ENCODE measurements at places on chromosomes 7 and 10.

DNA sequence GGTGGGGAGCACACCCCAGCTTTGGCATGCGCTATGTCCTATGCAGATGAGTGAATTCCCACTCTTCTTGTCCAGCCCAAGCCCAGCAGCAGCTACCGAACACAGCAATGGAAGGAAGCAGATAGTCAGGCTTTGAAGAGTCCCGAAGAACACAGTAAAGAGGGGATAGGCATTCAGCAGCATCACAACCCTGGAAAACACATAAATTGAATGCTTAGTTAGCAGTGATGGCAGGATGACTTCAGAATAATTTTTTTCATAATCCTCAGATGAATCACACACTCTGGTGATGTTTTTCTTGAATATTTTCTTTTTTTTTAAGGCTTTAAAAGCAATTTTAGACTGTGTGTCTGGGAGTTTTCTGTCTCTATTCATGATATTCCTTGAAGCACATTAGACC is 95.8 kb downstream of the CFAP58 start:
- peak; percentile 43 for DNase-seq

- DNase-seq: no peak
These were observed 853.2 kb downstream of the GRID1 start for GRCh38 chr10:85513436-85513835.

DNA sequence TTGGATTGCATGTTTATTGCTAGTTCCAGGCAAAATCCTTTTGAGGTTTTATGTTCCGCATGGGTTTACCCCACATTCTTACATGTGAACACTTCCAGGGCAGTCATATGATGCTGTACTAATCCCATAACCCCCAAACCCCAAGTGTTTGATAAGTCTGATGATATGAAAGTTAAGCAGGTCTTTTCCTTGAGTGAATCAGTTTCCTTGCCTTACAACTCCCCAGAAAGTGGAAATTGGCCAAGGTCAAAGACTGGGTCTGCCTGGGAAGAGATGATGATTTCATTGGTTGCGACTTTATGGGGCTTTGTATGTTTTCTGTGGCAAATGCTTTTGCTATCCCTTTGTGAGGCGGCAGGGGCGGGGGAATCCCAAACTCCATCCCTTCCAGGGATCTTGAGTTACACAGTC is 24.7 kb downstream of the AFAP1L2 start:
- no peak for DNase-seq

GRCh38 chr10:31936933-31937332 is 8.3 kb upstream of the ARHGAP12 start:
- no peak for DNase-seq

GRCh38 chr7:122762071-122762470 is 59.3 kb upstream of the RNF148 start:
- DNase-seq: no peak

DNA sequence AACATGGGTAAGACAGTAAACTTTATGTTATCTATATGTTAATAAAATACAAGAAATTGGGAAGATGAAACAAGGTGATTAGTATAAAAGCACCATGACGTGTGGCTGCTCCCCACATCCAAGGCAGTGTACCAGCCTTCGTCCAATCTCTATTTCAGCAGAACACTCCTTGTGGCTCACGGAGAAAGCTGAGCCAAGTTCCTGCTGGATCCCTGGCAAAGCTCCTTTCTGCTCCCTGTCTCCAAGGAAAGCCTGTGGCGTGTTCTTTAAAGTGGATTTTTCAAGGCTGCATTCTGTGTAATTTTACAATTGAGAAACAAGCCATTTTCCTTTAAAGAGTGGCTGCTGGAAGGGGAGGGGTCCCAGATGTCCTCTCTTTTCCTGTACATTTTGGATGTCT is 467.3 kb downstream of the PTPRN2 start:
- no peak for DNase-seq

DNA sequence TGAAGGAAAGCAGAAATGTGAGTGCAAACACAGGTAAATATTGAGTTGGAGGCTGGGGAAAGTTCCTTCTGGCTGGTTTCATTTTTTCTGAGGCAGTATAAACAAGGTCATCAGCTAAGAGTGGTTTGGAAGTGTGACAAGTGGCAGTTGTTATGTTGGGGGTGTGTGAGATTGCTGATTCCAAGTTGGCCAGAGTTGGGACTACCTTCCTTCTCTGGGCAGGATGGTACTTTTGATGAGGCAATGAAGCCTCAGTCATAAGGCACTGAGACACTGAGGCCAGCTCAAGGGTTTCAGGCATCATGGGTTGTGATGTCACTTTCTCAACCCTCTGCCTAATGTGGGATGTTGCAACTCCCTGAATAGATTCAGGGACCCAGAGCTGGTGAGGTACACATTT is 8.2 kb upstream of the PTTG1IP2 start:
- DNase-seq: no peak

GRCh38 chr10:59175538-59176240 is 754 bp upstream of the PHYHIPL start:
- DNase-seq: no peak

DNA sequence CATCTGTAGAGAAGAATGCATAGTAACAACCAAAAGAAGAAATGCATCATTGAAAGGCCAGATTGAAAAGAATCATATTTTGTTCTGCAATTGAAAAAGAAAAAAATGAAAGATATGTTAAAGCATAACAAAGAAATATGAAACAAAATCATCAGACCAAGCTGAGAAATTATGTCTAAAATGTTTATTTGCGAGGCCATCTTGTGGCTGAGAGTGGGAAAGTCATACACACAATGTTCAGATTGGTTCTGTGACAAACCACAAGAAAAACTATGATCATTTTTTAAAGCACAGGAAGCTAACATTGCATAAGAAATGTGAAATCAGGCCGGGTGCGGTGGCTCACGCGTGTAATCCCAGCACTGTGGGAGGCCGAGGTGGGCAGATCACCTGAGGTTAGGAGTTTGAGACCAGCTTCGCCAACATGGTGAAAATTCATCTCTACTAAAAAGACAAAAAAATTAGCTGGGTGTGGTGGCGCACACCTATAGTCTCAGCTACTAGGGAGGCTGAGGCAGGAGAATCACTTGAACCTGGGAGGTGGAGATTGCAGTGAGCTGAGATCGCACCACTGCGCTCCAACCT is 36.6 kb downstream of the ABCB5 start:
- peak; percentile 54 for DNase-seq

GRCh38 chr7:155490697-155491628 is 33.0 kb downstream of the EN2 start:
- no peak for DNase-seq

GRCh38 chr7:141276031-141276430 is 202.2 kb downstream of the TMEM178B start:
- DNase-seq: no peak

DNA sequence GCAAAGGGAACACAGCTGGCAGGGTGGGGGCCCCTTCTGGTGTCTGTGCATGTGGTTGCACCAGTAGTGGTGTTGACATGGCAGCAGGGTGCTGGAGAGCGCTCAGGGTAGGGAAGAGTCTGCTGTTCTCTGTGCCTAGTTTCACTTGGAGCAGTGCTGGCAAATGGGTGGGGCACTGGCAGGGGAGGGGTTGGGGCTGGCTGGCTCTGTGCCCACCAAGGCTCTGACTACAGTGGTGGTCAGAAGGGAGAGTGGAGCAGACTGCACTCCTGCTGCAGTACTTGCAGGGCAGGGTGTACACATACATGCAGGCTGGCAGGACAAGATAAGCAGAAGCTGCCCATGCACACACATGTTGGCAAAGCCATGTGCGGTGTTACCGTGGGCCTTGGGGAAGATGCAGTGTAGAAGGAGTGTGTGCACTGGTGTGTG is 18.2 kb downstream of the FAM25A start:
- no peak for DNase-seq

- DNase-seq: no peak
These were observed 612.9 kb downstream of the DNAJB6 start for GRCh38 chr7:157949711-157950110.

GRCh38 chr7:15626041-15626440 is 60.4 kb downstream of the MEOX2 start:
- DNase-seq: no peak

GRCh38 chr7:32658034-32658433 is 162.7 kb downstream of the AVL9 start:
- DNase-seq: no peak

DNA sequence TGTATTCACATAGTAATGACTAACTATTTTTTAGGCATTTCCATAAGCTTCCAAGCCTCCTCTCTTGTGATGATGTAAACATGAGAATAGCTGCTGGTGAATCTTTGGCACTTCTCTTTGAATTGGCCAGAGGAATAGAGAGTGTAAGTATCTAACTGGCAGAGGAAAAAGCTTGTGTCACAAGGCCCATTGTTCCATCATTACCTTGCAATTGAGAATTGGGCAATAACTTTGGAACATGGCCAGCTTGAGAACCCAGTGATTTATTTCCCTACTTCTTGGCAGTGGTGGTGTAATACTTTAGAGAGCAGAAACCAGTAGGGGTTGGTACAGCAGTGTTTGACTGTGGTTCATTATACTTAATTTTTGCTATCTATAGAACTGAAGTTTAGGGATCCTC is 12.0 kb downstream of the IFRD1 start:
- no peak for DNase-seq

- no peak for DNase-seq
These were observed 8.9 kb downstream of the FBXL13 start for GRCh38 chr7:103065667-103066066.

DNA sequence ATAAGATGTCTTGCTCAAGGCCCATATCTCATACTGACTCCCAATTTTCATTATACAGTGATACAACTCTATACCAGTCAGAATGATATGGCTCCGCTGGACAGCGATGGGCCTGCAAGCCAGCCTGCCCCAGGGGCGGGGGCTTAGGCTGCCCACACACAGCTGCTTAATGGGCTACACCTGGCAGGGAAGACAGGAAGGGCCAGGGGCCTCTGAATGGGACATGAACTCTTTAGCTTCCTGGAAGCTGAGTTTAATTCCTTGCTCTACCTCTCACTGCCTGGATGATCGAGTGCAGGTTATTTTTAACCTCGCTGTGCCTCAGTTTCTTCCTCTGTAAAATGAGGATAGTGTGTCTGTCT is 112.5 kb downstream of the C10orf105 start:
- DNase-seq: no peak

GRCh38 chr7:79880312-79880711 is 254.3 kb upstream of the GNAI1 start:
- DNase-seq: no peak

GRCh38 chr10:98062424-98062823 is 32.0 kb upstream of the CRTAC1 start:
- no peak for DNase-seq

GRCh38 chr10:129049501-129049900 is 417.5 kb upstream of the MGMT start:
- DNase-seq: no peak

DNA sequence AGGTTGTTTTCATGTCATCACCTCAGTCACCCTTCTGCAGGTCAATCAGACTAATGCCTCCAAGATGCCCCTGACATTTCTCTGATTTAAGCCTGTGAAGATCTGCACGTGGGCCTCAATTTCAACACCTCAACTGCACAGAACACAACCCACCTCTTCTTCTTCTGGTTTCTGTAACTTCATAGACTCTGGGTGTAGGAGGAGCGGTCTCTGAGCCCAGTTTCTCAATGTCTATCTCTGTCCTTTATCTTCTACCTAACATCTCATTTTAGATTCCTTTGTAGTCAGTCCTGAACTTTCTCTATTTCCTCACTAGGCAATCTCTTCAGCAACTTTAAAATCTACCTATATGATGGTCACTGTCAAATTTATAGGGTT is 85.6 kb downstream of the PRKCQ start:
- DNase-seq: no peak

GRCh38 chr10:102033787-102034186 is 22.2 kb downstream of the ARMH3 start:
- DNase-seq: no peak

GRCh38 chr7:117111535-117111934 is 158.2 kb downstream of the ST7 start:
- no peak for DNase-seq

DNA sequence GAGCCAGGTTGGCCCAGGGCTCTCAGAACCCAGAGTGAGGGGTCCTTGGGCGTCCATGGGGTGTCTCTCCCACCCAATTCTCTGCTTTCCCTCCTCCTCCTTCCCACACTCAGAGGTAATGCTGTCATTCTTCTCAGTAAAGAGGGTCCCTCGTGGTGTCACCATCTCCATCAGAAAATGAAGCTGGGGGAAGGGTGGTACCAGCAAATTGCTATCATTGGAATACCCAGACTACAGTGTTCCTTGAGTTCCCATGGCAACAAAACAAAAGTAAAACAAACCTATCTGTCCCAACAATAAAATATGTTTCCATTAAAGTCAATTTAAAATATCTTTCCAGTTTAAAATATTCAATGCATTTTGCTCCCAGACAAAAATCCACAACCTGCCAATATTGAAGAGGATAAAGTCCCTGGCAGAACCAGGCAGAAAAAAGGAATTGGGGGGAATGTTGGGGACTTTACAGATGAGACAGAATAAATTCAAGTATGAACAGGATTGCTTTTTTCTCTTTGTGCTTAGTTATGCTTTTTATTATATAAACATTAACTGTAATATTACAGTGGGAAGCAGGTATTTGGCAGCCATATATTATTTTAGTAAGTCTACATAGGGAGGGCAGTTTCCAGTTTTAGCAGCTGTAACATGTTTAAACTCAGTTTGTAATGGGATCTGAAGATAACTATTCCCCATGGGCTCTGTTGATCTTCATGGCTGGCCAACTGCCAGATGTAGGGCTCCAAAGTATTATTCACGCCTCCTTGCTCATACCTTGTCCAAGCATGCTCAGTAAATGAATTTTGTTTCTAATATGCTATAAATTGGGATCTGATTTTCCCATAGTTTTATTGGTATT is 182.1 kb downstream of the ARID5B start:
- no peak for DNase-seq

DNA sequence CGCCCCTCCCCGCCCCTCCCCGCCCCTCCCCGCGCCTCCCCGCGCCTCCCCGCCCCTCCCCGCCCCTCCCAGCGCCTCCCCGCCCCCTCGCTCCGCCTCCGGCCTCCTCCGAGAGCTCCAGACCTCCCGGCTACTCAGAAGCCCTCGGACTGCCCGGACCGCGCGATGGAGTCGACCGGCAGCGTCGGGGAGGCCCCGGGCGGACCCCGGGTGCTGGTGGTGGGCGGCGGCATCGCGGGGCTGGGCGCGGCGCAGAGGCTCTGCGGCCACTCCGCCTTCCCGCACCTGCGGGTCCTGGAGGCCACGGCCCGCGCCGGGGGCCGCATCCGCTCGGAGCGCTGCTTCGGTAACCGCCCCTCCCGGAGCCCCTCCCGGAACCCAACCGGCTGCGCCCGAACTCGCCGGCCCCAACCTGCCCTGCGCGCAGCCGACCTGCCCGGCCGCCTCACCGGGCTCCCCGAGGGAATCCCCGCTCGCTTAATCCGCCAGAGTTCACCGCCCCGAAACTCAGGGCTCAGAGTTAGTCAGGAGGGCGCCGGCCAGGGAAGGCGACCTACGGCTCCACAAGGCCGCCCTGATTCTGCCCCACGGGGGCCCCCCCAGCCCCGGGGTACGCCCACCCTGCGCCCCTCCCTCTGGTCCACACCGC is at the start of gene PAOX:
TSS of gene PAOX (plus strand) at position 111 of the 649 bp plus-strand sequence. CDS start at position 166, 55 bp downstream.
- DNase-seq: no peak

- DNase-seq: no peak
These were observed 22.7 kb downstream of the NT5C3A start for GRCh38 chr7:33039903-33040292.
